ENCODE measurements at places on chromosomes 6 and 20.

GRCh38 chr20:19274412-19275015 lies 62.1 kb downstream of the SLC24A3 start:
- no peak for DNase-seq

GRCh38 chr6:5767471-5767870 lies 239.3 kb downstream of the NRN1 start:
- no peak for DNase-seq

DNA sequence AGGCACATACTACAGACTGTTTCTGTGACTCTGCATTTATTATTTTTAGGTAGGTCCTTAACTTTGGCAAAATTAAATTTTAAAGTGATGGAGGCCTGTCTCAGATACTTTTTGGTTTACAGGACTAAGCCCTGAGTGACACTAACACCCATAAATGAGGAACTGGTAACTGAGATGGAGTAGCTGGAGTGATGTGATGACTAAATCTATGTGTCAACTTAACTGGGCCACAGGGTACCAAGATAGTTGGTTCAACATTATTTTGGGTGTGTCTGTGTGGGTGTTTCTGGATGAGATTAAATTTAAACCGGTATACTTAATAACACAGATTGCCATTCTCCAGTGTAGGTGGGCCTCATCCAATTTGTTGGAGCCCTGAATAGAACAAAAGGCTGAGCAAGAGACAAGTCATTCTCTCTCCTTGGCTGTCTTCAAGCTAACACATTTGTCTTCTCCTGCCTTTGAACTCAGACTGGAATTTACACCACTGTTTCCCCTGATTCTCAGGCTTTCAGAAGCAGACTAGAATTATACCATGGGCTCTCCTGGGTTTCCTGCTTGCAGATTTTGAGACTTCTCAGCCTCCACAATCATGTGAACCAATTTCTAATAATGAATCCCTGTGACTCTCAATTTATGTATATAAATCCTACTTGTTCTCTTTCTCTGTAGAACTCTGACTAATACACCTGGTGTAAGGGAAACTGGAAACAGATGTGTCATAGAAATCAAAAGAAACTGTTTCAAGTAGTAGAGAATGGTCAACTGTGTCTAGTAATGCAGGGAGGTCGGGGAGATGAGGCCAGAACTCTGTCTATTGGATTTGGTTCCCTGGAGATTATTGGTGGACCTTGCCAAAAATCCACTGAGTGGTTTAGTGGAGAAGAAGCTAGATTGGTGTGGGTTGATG lies 579.2 kb downstream of the EPM2A start:
- DNase-seq: no peak

GRCh38 chr20:10129749-10130148 lies 88.9 kb upstream of the SNAP25 start:
- DNase-seq: no peak

- DNase-seq: no peak
These were observed 187.5 kb upstream of the MARCKS start for GRCh38 chr6:113669606-113670005.

DNA sequence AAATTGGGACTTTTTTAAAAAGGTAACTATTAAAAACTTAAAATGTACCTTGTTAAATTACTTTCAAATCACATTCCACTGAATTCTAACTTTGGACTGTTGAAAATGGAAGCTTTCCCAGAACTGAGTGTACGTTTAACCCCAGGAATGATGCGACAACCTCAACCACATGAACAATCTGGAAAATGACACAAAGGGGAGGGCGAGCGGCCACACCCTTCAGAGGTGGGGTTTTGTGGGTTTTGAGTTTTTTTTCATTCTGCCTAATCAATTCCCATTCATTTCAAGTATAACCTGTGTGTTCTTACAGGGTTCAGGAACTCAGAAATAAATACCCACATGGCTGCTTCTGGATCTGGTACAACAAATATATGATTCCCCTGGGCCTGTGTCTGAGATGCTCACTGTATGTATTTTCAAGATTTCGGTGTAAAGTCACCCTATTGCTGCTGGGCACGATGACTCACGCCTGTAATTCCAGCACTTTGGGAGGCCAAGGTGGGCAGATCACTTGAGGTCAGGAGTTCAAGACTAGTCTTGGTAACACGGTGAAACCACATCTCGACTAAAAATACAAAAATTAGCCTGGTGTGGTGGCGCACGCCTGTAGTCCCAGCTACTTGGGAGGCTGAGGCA lies 21.6 kb downstream of the CNKSR3 start:
- no peak for DNase-seq

DNA sequence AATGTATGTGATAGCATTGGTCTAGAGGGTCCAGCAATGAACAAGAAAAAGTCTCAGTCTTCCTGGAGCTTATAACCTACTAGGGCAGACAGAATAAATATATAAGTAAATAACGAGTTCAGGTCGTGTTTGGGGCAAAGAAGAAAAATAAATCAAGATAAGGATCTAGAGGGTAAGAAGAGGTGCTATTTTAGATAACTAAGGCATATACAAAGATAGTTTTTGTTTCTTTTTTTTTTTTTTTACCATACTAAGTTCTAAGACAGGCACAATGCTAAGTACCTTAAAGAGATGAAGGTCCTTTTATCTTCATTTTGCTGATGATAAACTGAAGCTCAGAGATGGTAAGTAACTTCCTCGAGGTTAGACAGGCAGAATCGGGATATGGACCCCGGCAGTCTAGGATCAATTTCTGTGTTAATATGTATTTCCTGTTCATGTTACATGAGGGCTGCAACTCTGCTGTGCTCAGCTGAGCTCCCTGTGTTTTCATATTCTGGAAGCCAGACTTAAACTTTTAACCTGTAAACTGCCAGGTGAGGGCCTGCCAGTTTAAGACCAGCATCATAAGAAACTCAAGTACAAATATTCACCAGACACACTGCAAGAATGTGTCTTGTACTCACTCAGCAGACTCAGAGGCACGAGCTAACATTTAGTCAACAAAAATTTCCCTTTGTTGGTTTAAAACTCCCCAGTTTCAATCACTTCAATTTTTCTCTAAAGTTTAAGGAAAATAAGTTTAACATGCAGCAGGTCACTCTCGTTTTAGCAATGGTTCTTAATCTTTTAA lies 23.3 kb downstream of the SESN1 start:
- no peak for DNase-seq

DNA sequence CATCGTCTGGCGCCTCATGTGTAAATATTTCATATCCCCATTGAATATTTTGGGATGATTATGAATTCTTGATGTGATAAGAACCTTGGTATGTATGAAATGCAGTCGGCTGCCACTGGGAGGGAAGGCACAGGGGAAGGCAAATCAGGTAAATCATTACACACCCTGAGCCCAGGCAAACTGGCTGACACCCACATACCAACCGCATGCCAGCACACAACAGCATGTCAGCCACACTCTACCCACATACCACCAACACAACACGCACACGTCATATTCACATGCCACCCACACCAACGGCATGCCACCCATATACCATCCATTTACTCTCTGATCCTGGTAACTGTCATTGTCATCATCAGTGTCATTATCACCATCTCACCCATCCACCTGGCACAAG lies 28.3 kb upstream of the MDGA1 start:
- DNase-seq: no peak

DNA sequence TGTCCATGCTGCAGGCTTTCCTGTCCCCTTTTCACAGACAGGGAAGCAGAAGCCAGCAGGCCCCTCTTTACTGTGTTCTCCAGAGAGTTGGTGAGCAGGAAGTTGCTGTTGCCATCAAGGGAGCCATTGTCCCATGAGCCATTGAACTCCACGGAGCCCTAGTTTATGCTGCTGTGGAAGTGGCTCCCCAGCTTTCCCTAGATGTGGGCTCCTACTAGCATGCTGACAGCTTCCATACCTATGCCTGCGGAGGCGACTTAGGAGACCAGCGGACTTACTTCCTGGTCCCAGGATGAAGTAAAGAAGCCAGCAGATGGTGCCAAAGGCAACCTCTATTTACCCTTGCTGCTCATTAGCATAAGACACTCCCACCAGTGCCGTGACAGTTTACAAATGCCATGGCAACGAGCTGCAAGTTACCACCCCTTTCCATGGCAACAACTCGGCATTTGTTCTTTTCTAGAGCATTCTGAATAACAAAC lies 30.8 kb upstream of the FKBP1A start:
- no peak for DNase-seq

DNA sequence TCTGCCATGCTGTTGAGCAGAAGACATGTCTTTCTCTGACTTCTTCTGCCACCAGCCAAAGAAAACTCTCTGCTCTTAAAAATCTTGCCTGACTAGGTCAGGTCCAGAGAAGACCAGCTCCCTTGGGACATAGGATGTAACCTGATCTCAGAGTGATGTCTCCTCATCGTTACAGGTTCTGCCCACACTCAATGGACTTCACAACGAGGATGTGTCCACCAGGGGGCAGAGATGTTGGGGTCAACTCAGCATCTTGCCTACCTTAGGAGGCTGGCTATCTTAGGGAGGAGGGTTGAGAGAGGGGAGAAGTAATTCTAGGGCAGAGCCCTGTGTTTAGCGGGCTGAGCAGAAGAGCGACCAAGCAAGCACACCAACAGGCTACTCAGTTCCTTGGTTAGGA lies 207.6 kb upstream of the CDH4 start:
- DNase-seq: no peak

- no peak for DNase-seq
These were observed 183.6 kb downstream of the COL9A1 start for GRCh38 chr6:70119218-70119835.

DNA sequence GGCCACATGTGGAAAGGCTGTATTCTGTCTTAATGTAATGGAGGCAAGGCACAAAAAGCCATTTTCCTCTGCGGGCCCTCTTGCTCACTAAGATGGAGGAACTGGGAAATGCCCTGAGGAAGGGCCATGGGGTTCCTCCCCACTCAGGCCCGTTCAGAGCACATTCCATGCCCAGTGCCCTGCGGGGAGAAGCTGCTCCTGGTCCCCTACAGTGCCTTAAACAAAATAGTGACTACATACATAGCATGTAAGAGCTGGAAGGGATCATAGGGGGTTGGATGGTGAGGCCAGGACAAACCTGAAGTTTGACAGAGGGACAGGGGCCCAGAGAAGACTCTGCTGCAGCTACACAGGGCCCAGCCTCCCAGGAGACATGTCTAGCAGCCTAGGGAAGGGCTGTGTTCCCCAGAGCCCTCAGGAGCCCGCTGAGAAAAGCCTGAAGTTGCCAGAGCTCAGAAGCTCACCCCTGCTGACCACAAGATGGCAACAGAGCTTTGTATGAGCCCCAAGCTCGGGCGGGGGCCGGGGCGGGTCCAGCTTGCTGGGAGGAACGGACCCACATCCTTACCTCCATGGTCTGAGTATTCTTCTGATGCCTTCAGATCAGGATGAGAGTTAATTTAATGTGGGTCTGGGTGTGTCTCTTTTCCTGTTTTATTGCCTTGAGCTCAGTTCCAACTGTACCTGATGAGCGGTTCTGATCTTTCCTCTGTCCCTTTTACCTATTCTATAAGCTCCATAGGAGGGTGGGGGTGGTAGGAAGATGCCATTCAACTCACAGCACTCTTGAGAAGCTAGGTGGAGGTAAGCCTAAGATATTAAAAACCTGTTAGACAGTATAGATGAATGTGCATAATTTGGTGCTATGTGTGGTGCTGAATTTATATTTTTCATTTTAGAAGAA lies 242.9 kb downstream of the CDC5L start:
- peak; percentile 37 for DNase-seq

DNA sequence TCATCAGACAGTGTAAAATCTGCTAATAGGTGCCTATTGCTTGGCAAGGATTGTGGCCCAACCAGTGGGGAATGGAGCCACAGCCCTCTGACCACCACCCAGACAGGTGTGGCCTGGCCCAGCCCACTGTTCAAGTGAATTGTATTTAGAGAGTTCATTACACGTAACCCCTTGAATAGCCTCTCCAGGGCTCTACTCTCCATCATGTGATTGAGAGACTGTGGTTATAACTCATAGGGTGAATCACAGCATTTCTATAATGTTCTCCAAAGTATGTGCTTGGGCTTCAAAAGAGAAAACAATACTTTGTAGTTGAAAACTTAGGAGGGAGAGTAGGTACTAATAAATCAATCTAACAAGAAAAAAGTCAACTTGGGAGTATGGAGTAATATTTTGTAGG lies 38.4 kb downstream of the ALDH8A1 start:
- DNase-seq: no peak

DNA sequence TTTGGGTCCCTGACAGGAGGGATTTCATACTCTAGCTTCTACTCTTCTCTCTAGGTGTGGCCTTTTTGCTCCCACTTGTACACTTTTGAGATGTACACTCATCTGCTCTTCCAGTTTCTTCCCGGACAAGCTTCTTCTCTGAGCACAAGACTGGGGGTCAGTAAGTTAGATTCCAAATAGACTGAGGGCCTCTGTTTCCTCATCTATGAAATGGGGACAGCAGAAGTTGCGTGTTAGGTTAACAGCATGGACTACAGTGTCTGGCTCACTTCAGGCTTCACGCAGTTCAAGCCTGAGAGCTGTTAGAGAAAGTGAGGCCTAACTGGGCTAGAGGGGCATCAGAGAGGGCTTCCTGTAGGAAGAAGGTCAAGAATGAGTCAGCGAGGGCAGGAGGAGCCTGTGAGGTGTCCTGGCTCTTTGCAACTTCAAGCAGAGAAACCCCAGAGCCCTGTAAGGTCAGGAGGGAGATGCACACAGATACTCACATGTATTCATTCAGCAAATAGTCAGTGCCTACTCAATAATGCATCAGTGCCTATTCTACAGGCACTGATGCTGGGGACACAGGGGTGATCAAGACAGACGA lies 20.6 kb downstream of the XKR7 start:
- DNase-seq: no peak

- DNase-seq: no peak
These were observed 123.9 kb upstream of the BACH2 start for GRCh38 chr6:90420500-90420899.

GRCh38 chr20:63972312-63973159 lies 2.8 kb upstream of the ZNF512B start:
- DNase-seq: no peak

- no peak for DNase-seq
These were observed 196.3 kb upstream of the UST start for GRCh38 chr6:148550569-148550968.

DNA sequence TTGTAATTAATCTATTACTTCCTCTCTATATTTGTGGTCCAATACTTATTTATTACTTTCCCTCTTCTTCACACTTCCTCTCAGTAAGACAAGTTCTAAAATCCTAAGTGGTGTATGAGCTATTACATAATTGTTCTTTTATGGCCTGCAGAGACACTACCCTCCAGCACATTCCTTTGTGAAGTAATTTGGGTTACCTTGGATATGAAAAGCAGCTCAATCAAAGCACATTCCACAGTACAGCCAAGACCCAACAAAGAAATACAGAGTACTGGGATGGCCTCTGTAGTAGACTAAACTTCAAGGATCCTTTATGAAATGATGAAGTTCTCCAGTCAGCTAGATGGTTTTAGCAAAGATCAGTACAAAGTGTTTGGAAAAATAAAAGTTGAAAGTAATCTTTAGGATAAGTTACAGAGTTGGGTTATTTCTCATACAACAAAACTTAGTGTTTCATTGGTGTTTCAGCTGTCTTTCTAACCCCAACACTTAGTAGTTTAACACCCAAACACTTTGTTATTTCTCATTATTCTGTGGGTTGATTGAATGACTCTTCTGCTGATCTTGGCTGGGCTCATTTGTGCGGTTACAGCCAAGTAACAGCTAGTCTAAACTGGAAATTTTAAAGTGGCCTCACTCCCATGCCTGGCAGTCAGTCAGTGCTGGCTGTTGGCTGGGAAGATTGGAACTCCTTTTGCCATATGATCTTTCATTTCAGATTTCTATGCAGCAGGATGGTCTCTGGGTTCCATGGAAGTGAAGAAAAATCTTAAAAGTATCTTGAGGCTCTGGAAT lies 161.5 kb upstream of the POU3F2 start:
- DNase-seq: no peak
